ENCODE measurements at places on chromosomes 1 and 21. TPM values are rescaled to one million over a fixed set of nuclear protein-coding genes. Genes with fewer than 3 reads are reported as not detected.

- DNase-seq = no peak
Observed at GRCh38 chr1:207309745-207310273, 11.7 kb upstream of the CD55 start.

The OR2L2 gene
- not detected for polyA plus RNA-seq

DNA sequence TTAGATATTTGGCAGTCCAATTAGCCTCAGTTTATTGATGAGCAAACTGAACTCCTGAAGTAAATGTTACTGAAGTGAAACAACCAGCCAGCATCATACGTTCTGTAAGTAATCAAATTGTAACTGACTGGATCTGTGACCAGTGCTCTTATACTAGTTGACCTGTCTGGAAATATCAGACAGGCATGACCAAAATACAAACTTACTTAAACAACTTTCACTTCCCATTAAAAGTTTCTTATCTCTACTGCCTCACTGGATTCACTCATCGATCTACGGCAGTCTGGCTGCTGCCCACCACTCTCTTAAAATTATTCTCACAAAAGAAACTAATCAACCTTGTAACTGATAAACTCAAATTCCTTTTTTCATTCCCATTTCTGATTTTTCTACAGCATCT, 56.4 kb downstream of the WDR3 start:
- no peak for DNase-seq

GRCh38 chr1:56477164-56478111, 101.9 kb downstream of the PLPP3 start:
- peak; percentile 48 for DNase-seq

GRCh38 chr1:214902636-214903320, 179.8 kb upstream of the KCNK2 start:
- DNase-seq = no peak

The TTC34 gene
- polyA plus RNA-seq = 0.31 TPM

DNA sequence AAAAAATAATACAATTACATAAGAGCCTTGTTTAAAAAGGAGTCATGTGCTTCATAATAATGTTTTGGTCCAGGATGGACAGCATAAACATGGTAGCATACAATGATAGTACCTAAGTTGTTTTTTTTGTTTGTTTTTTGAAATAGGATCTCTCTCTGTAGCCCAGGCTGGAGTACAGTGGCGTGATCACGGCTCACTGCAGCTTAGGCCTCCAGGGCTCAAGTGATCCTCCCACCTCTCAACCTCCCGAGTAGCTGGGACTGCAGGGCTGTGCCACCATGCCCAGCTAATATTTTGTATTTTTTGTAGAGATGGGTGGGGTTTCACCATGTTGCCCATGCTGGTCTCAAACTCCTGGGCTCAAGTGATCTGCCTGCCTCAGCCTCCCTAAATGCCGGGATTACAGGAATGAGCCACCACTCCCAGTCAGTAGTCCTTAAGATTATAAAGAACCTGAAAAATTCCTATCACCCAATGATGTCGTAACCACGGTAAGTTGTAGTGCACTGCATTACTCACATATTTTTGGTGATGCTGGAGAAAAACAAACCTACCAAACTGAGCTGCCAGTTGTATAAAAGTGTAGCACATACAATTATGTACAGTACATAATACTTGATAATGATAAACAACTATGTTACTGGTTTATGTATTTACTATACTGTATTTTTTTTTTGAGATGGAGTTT, 22.4 kb upstream of the RCOR3 start:
- no peak for DNase-seq

The ZNF648 gene
- polyA plus RNA-seq = not detected

The GSTM2 gene
- polyA plus RNA-seq = 157 TPM
